CMK (cell line): ENCODE measurements at places on chromosomes 3 and 15.

GRCh38 chr3:158777161-158777873 is 24.5 kb upstream of the MFSD1 start:
- DNase-seq, result no peak

DNA sequence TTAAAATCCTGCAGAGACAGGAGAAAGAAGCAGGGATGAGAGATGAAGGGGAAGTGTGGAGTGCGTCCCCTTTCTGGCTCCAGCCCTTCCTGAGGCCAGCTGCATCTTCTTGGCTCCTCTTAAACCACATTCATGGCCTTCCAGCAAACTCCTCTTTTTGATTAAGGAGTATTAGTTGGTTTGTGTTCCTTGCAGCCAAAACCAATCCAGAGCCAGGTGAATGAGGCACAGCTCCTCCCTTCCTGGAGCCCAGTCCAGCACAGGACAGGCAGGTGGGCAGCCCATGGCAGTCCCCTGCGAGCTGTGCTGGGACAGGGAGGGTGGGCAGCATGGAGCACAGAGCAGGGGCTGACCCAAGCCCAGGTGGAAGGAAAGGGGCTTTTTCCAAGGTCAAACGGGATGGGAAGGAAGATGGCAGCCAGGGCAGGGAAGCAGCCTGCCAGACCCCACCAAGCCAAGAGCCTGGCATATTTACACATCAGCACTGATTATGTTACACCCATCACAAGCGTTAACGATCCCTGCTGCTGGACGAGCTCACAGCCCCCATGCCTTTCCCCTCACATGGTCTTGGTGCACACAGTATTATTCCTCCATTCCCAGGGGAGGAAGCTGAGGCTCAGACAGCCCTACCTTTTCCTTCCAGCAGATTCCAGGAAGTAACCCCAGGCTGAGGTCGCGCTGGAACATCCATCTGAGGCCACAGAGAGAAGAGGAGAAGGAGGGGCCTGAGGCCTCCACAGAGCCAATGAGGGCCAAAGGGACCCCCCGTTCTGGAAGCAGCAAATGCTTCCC is 175.6 kb downstream of the SMAD6 start:
- DNase-seq, result no peak

DNA sequence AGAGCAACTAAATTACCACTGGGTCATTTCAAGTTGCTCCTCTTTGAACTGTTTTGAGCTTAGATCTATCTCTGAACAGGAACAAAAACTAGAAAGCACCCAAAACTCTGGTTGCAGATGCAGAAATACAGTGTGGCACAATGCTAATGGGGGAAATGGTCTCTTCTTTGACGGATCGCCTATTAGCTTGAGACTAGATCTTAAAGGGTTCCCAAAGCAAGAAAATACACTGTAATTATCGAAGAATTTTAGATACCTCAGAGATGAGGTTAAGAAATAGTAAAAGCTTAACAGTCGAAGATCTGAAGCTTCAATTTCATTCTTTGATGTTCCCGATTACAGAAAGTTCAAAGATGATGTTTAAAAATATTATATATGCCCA is 818 bp downstream of the PPP1R2 start:
- no peak for DNase-seq

GRCh38 chr15:50247819-50248655 is 17.5 kb downstream of the HDC start:
- no peak for DNase-seq

DNA sequence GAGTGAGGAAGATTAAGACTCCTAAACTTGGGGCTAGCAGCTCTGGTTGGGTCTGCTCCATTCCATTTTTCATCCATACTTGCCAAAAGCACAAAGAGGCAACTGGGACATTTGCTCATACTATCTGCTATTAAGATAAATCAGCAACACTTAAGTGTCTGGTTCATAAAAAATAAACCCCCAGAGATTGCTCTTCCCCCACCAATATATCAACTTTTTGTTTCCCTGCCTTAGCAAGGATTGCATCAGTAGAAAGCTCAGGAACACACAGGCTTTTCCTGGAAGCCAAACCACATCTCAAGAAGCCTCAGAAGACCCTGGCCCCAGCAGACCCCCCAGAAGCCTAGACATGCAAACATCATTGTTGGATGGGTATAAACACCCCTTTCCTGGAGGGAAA is 232.4 kb upstream of the WNT5A start:
- DNase-seq, result no peak

GRCh38 chr3:195524171-195524896 is 18.8 kb downstream of the PPP1R2 start:
- no peak for DNase-seq

DNA sequence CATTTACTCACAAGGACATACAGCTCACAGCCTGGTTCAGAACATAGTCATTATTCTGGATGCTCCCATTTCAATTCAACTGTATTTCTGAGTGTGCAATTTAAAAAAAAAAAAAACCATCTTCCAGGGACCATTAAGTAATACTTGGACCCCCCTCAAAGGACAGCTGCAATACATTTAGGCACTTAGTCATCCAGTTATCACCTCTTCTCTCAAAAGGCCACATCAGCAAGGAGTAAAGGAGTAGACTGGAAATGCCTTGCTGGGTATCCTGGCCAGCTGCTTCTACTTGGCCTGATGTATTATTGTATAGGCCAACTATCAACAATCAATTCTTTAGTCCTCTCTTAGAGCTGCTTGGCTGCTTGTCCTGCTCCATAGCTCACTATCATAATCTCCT is 211.4 kb upstream of the SETMAR start:
- DNase-seq, result no peak
